ENCODE measurements at places on chromosomes 13 and 19.

- no peak for DNase-seq
Measured at GRCh38 chr19:14406645-14407401, 12.3 kb downstream of the DDX39A start.

DNA sequence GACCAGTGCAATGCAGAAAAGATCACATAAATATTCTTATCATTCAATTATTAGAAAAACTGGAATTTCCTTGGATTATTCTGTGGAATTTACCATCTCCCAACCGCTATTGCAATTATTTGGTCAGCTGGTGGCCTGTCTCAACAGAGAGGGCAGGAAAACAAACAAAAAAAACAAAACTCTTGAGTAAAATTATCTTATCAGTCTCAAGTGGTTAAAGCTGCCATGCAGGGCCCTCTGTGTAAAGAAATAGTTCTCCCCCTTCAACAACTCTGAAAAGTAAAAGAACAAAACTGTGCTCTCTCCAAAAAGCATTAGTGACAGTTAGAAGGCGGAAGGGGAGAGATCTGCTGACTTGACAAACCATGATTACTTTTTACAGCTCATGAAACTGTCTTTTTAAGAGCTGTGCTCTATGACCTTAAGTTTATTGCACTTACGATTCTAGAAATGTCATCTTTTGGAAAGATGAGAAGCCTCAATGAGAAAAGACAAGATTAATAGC lies 152.3 kb downstream of the DLEU7 start:
- no peak for DNase-seq

GRCh38 chr13:79987761-79988160 lies 353.2 kb downstream of the SPRY2 start:
- no peak for DNase-seq

DNA sequence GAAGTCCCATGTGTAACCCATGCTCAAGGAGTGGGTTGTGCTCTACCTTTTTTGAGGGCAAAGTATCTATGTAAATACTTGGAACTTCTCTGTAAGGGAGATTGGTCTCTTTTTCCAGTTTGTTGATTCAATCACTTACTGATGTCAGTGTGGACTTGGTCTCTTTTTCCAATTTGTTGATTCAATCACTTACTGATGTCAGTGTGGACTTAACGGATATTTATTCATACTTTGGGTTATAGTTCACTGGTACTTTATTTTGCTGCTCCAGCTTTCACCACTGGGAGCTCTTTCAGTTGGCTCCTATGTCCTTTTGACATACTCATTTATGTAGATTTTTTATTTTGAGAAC lies 36.4 kb downstream of the COG3 start:
- no peak for DNase-seq

GRCh38 chr13:98476106-98476505 lies 100.8 kb downstream of the STK24 start:
- DNase-seq, result peak; percentile 41

DNA sequence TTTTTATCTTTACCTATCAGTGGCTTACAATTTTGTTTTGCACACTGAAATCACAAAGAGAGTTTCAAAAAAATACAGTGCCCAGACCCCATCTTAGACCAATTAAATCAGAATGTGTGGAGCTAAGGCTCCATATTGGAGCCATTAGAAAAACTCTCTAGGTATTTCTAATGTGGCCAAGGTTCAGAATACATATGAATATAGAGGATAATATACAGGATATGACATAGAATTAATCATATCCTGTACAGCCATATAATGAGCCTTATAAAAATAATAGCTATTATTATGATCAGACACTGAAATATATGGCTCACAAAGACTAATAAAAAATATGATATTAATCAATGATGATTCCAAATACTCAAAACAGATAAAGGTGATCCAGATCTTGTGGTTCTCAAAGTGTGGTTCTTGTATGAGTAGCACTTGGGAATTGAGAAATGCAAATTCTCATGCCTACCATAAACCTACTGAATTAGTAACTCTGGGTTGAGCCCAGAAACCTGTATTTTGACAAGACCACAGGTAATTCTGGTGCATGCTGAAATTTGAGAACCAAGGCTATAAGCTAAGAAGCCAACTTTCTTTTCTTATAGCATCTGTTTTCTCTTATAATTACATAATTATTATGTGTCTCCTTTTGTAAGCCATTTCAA lies 408.0 kb downstream of the DIAPH3 start:
- no peak for DNase-seq
